ENCODE measurements at places on chromosomes 6 and 20. TPM values are rescaled to one million over a fixed set of nuclear protein-coding genes. Genes with fewer than 3 reads are reported as not detected.

- DNase-seq = no peak
Observed at GRCh38 chr6:39822846-39823815, 31.0 kb downstream of the DAAM2 start.

- DNase-seq = no peak
Observed at GRCh38 chr20:57283860-57284259, 17.4 kb upstream of the BMP7 start.

The CD93 gene
- total RNA-seq = 10.6 TPM

The TRIM15 gene
- not detected for total RNA-seq

DNA sequence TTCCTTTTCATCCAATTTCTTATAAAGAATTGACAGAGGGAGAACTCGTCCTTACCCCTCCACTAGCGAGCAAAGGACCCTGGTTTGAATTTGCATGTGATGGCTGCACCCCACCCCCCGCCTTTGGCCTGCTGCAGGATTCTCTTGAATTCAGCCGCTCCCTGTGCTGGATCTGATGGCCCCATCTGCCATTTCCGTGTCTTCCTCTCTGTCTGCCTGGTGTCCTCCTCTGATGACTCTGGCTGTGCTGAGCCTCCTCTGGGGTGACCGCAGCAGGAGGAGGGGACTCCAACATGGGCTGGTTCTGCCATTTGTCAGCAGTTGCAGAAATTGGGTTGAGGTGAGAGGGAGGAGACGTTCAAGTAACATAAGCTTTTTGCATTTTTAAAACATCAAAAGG is 188.8 kb downstream of the DLL1 start:
- DNase-seq = no peak

- DNase-seq = peak; percentile 29
Observed at GRCh38 chr6:474453-475185, 83.1 kb downstream of the IRF4 start.

Data from frontal cortex (tissue), 4 donors.